Activated CD4-positive, alpha-beta memory T cell treated with anti-CD3 and anti-CD28 coated beads, Interleukin-2, amount 10 ng/mL, durations not matched to agents 7 days and 5 days (primary cell): ENCODE measurements at places on chromosomes 6 and 20.

- H3K27ac ChIP-seq, result no peak overlapping the region
- H3K4me3 ChIP-seq, result no peak overlapping the region
- no peaks in the 10 kb centered on the region for H3K36me3 ChIP-seq
- H3K27me3 ChIP-seq, result peaks cover 19% of the 10 kb centered on the region
Measured at GRCh38 chr6:52640916-52641315, 30.0 kb upstream of the TMEM14A start.

DNA sequence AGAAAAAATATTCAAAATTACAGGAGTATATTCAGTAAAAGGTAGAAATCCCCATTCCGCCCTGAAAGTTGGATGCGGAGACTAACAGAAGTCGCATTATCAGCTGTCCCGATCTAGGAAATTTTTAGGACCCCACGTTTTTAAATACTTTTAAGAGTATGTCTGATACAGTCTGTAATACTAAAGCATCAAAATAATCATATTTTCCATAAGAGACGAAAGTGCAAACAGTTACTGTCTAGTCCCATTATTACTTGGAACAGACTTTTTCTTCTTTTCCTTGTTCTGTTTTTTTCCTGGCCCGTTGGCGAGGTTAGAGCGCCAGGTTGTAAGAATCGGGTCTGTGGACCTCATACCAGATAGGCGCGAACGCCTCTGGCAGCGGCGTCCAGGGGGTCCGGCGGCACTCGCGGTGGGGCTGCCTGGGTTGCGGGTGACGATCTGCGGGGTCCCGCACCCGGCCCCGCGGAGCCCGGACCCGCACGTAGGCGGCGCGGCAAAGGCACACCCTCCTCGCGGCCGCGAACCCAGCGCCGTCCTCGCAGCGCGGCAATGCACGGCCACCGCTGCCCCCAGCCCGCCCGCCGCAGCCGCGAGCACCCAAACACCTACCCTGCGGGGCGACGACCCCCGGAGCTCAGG, 460 bp downstream of the PLAGL1 start:
- H3K27ac ChIP-seq, result no peak overlapping the region
- no peaks in the 10 kb centered on the region for H3K36me3 ChIP-seq
- no peak for DNase-seq
- H3K4me1 ChIP-seq, result peaks cover 13% of the 10 kb centered on the region
- H3K27me3 ChIP-seq, result peaks cover 30% of the 10 kb centered on the region
- peak overlapping the region; percentile 62 for H3K4me3 ChIP-seq

- no peaks in the 10 kb centered on the region for H3K36me3 ChIP-seq
- DNase-seq, result no peak
- H3K27me3 ChIP-seq, result peaks cover 11% of the 10 kb centered on the region
Measured at GRCh38 chr6:44485601-44486401, 98.3 kb downstream of the CDC5L start.

- no peak overlapping the region for H3K4me3 ChIP-seq
Measured at GRCh38 chr20:44017905-44018258, 103.2 kb downstream of the TOX2 start.

- H3K27ac ChIP-seq, result no peak overlapping the region
- DNase-seq, result no peak
- no peaks in the 10 kb centered on the region for H3K36me3 ChIP-seq
- H3K4me1 ChIP-seq, result no peaks in the 10 kb centered on the region
- no peak overlapping the region for H3K4me3 ChIP-seq
Measured at GRCh38 chr6:11615214-11615602, 77.7 kb downstream of the TMEM170B start.

- no peak for DNase-seq
- no peak overlapping the region for H3K4me3 ChIP-seq
- H3K36me3 ChIP-seq, result peaks cover 42% of the 10 kb centered on the region
- H3K4me1 ChIP-seq, result peaks cover 46% of the 10 kb centered on the region
- H3K27ac ChIP-seq, result no peak overlapping the region
- H3K27me3 ChIP-seq, result no peaks in the 10 kb centered on the region
Measured at GRCh38 chr20:63944078-63944941, 11.9 kb downstream of the UCKL1 start.

DNA sequence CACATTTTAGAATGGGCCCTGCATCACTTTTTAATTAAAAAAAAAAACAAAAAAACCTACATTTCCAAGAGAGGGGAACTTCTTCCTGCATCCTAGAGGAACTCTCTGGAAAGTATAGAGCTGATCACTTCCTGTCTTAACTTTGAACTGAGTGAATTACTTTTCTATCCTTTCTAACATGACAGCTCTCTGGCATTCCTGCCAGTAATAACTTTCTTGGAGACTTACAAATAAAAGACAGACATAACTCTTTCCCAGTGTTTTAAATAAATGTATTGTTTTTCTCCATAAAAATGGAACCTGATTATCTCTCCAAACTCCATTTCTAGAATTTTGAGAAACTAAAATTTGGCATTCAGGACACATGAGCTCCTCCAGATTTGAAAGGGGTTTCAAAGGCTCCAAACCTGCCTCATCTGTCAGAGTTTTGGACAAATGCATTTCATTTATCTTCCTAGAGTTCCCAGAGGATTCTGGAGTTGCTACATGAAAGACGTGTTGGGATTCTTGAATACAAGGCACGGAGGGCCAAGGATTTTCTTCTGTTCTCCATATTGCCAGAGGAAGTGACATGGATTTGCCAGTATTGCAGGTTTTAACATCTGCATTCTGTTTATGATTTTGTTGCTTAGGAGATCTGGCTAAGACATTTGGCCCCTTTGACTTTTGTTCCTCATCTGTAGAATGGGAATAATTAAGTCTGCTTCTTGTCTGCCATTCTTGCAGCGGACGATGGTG, 2.0 kb upstream of the SMOC2 start:
- no peaks in the 10 kb centered on the region for H3K4me1 ChIP-seq
- peaks cover 44% of the 10 kb centered on the region for H3K27me3 ChIP-seq
- H3K4me3 ChIP-seq, result no peak overlapping the region
- no peak for DNase-seq

GRCh38 chr6:33794910-33795623, 6.1 kb upstream of the LEMD2 start:
- H3K36me3 ChIP-seq, result no peaks in the 10 kb centered on the region
- no peak for DNase-seq
- H3K4me1 ChIP-seq, result peaks cover 4% of the 10 kb centered on the region

- no peaks in the 10 kb centered on the region for H3K36me3 ChIP-seq
- DNase-seq, result no peak
- peaks cover 10% of the 10 kb centered on the region for H3K4me1 ChIP-seq
Measured at GRCh38 chr6:139602577-139602976, 228.1 kb upstream of the CITED2 start.

DNA sequence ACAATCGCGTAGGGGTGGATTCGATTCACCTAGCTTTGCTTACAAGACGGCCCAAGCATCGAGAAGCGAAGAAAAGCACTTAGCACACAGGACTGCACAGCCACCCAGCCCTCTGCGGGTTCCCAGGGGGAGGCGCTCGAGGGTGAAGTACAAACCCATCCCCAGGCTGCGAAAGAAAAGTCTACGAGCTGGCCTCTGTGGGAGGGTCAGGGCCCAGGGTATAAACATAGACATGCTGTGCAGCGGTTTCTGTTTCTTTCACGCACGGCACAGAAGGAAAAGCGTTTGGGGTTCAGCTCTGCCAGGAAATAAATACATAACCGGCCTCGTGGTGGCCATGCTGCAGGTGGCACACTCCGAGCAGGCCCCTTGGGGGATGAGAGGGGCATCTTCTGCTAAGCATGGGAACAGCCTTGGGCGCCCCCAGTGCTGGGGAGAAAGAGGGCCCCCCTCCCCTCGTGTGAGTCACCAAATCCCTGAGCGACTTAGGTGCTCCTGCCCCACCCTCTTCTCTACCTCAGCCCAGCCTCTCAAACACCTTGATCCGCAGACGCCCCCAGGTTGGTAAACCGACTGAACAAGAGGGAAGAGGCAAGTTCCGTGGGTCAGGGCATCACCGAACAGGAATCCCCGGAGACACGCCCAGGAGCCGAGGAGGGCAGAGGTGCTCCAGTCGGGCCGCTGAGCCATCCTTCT, 91.6 kb upstream of the RIPOR2 start:
- DNase-seq, result peak; percentile 89
- H3K27ac ChIP-seq, result peak overlapping the region; percentile 81
- peak overlapping the region; percentile 67 for H3K4me3 ChIP-seq
- H3K4me1 ChIP-seq, result peaks cover 57% of the 10 kb centered on the region
- H3K36me3 ChIP-seq, result peaks cover 45% of the 10 kb centered on the region
